ENCODE measurements at places on chromosomes 16 and 17.

GRCh38 chr17:64781810-64782555 is 119.9 kb upstream of the SMURF2 start:
- DNase-seq: no peak

- DNase-seq: no peak
Observed at GRCh38 chr16:84818989-84819643, 669 bp upstream of the CRISPLD2 start.

- DNase-seq: peak; percentile 64
Observed at GRCh38 chr16:22318690-22319358, 21.6 kb downstream of the POLR3E start.

GRCh38 chr17:27155866-27156265 is 138.0 kb upstream of the WSB1 start:
- DNase-seq: no peak

DNA sequence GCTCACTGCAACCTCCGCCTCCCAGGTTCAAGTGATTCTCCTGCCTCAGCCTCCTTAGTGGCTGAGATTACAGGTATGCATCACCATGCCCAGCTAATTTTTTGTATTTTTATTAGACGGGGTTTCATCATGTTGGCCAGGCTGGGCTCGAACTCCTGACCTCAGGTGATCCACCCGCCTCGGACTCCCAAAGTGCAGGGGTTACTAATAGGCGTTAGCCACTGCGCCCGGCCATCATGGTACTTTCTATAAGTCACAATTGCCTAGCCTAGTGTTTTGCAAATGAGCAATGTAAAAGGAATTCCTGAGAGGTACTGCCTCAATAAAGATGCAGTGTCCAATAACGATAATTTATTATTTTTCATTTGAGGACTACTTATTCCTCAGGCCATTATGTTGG is 13.9 kb upstream of the PSMC3IP start:
- no peak for DNase-seq

DNA sequence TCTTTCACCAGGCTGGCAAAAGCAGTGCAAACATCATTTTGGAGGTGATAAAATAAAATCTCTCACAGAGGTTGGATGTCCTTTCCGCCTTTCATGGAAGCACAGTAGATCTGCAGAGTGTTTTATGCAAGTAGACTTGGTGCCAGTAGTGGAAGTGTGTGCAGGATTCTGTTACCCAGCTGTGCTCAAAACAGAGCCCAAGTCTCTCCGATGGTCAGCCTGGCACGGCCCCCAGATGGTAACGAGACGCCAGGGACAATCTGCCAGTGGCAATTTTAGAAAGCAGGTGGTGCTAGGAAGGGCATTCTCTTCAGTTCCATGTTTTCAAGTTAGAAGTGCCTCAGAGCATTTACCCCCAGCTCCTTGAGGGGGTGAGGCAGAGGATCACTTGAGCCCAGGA is 1.5 kb upstream of the MTHFSD start:
- no peak for DNase-seq

DNA sequence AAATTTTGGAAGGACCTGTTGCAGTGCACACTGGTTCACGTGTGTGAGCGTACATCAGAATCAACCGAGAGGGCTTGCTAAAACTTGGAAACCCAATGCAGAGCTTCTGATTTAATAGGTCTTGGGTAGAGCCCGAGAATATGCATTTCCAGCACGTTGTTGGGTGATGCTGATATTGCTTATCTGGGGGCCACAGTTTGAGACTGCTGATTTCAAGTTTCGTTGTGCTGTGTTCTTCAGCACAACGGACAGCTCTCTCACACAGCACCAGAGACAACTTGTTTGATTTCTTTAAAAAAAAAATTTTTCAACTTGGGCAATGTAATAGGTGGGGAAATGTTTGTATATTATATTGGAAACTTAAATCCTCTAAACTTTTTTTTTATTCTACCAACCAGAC is 9.4 kb downstream of the OR4D2 start:
- no peak for DNase-seq

DNA sequence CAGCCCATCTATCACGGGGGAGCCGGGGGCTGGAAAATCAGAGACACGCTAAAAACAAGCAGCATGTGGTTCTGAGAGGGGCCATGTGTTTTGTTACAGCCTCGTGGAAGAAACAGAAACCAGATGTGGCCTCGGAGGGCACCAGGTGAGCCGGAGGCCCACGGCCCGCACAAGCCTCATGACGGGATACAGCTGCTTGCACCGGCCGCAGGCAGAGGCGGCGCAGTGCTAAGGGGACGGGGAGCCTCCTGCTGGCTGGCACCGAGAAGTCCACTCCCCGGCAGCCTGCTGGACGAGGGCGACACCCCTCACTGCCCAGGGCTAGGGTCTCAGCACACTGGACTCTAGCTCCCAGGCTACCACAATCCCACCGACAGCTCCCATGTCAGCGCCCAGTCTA is 19.2 kb downstream of the NDUFAF8 start:
- no peak for DNase-seq

DNA sequence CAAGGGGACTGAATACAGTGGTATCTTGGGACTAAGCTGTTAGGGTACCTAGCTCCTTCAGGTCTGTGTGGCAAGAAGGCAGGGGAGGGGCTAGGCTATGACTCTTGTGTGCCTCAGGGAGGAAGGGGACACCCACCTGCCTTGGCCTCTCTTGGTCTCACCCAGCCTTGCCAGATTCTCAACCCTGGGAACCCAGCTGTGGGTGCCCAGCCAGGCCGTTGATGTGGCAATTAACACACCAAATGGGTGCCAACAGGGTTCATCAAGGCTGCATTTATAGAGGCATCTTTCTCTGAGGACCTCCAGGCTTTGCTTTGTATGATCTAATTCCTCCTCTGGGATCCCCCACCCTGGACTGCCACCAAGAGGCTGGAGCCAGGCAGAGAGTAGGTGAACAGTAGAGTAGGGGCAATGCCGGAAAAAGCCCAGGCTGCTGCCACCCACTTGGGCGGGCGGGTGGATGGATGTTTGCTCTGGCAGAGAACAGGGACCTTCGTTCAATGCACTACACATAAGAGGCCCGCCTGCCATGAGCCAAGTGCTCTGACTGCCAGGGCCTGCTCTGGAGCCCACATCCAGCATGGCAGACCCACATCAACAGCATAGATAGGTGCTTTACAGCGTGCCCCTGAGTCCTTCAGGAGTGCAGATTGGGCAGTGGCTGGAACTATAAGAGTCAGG is 3.2 kb upstream of the ASB16 start:
- no peak for DNase-seq

DNA sequence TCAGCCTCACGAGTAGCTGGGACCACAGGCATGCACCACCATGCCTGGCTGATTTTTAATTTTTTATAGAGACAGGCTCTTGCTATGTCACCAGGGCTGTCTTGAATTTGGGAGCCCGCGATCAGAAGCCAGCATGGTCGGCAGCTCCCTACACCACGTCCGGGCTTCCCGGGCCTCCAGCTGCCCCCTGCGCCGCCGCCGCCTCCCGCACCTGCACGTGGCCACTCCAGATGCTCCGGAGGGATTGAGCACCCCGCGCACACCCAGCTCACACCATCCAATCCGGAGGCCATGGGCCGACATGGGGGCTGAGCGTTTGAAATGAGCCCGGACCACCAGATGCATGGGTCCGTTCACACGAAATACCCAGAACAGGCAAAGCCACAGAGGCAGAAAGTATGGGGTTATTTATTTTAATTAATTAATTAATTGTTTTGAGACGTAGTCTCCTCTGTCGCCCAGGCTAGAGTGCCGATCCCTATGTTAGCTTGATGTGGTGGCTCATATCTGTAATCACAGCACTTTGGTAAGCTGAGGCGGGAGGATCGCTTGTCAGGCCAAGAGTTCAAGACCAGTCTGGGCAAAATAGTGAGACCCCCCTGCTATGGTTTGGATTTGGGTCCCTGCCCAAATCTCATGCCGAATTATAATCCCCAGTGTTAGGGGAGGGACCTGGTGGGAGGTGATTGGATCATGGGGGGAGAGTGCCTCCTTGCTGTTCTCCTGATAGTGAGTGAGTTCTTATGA is 17.1 kb upstream of the PDXDC1 start:
- no peak for DNase-seq

- no peak for DNase-seq
Observed at GRCh38 chr16:84726079-84726668, 26.4 kb downstream of the USP10 start.

- DNase-seq: no peak
Observed at GRCh38 chr17:72184805-72185204, 64.0 kb downstream of the SOX9 start.

DNA sequence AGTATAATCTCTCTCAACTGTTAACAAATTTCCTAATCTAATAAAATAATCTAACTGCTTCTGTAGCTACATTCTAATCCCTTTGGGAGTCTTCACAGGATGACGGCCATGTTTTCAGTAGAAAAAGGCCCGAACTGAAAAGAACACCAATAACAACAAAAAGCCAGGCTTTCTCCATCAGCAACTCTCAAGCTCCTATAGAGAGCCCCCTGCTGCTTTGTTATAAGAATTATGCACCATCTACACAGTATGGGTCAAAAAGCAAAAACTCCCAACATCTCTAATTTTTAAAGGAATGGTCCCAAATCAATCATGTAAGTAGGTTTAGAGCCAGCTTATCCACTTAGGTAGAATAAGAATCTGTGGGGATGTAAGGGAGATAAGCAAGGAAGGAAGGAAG is 163.6 kb upstream of the C17orf78 start:
- DNase-seq: no peak

GRCh38 chr16:47970291-47970931 is 185.4 kb downstream of the ABCC12 start:
- DNase-seq: peak; percentile 27

DNA sequence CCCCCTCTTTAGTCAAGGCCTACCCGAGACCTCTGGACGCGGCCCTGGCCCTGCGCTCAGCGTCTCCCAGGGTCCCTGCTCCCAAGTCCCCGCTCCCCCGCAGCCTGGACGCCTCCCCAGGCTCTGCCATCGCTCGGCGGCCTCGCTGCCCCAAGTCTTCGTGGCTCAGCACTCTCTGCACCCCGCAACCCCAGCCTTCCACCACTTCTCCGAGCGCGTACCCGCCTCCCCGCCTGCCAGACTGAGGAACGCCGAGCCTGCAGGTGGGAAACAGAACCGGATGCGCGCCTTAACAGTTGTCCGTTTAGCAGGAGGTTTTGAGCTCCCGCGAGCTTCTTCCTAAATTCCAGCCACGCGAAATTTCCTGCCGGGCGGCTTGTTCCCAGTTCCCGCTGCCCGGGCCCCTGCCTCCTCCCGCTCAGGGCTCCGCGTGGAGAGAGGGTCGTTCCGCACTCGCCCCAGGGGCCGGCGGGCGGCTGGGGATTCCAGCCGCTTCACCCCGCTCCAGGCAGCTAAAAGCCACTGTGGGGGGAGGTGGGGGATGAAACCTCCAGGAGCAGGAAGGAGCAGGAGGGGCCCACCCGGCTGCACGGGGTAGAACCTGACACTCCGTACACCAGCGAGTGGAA is 87.7 kb downstream of the KCNJ12 start:
- peak; percentile 64 for DNase-seq

DNA sequence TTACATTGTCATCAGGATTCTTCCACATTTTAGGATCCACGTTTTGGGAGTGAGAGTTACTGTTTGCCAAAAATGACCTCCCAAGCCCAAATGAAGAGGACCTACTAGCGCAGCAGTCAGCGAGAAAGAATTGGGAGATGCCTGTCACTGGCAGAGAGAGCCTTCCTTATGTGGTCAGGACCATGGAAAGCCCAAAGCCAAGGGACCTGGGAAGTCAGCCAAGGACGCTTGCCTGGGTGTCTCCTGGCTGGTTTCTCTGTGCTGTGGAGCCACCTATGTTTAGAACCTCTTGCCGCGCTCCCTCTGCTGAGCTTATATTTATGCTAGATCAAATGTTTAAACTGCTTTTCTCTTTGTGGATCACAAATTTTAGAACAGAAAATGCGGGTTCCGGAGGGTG is 24.9 kb upstream of the RHBDL3 start:
- DNase-seq: no peak

DNA sequence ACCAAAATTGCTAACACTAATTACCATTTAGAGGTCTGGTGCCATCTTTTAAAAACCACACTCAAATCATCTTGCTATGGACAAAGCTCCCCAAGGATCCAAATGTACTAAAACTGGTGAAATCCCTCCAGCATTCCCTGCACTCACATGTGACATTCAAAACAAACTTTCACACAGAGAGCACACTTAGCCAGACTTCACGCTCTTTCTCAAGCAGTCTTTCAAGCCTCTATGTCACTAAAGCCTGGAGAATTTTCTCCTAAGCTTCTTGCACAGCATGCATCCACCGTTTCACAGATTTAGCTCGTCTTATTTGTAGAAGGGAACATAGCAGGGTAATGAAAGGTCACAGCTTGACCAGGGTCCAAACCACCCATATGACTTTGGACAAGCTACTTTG is 19.3 kb downstream of the CMTM3 start:
- DNase-seq: no peak

Measured in vagina (tissue), 2 donors.